ENCODE measurements at places on chromosomes 1 and 21.

- no peak for DNase-seq
Measured at GRCh38 chr1:183841550-183841949, 36.6 kb downstream of the RGL1 start.

GRCh38 chr1:118928739-118929554 is 59.2 kb downstream of the TBX15 start:
- peak; percentile 14 for DNase-seq

GRCh38 chr1:181674617-181675016 is 191.3 kb downstream of the CACNA1E start:
- no peak for DNase-seq

- no peak for DNase-seq
Measured at GRCh38 chr21:31710586-31710985, 21.3 kb downstream of the SCAF4 start.

DNA sequence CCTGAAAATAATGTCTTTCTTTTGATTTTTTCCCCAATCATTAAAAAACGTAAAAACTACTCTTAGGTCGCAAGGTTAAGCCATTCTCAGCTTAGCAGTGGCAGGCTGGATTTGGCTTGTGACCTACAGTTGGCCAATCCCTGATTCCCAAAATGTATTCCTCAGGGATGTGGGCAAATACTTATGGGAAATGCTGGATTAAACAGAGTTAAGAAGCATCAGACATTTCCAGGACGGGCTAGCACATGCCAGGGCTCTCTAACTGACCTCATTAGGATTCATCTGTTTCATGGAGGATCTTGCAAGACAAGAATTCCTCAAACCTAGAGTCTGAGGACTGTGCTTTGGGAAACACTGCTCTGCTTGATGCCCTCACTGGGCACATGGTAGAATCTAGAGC is 982 bp upstream of the IL24 start:
- DNase-seq, result no peak

Measured in hematopoietic multipotent progenitor cell (in vitro differentiated cells).